ENCODE measurements at places on chromosomes 2 and 18. TPM values are rescaled to one million over a fixed set of nuclear protein-coding genes. Genes with fewer than 3 reads are reported as not detected.

- no peak for DNase-seq
Observed at GRCh38 chr2:160751021-160751420, 257.4 kb upstream of the RBMS1 start.

DNA sequence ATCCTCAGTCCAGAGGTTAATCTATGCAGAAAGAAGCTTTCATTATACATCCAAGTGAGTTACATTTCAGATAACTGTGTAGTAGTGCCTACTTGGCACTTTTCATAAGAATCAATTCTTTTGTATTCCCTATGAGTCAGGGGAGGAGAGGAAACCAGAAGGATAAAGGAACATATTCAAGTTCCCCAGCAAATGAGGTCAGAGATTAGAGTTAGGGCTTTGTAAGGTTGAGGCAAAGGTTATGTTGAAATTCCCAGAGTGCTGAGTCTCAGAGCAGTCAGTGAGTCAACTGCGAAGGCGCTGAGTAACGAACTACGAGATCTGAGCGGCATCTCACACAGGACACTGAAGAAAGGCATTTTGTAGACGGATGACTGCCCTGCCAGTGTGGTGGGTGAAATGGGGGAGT lies 25.1 kb upstream of the ME2 start:
- DNase-seq: no peak

- DNase-seq: peak; percentile 12
Observed at GRCh38 chr2:162029287-162029901, 44.6 kb downstream of the DPP4 start.

FOXI3 gene
- 0.29 TPM for polyA plus RNA-seq

GRCh38 chr2:32721376-32721775 lies 93.5 kb downstream of the TTC27 start:
- no peak for DNase-seq

GRCh38 chr2:29864988-29865387 lies 56.4 kb downstream of the ALK start:
- no peak for DNase-seq

- no peak for DNase-seq
Observed at GRCh38 chr18:22676423-22676822, 256.7 kb upstream of the RBBP8 start.

DNA sequence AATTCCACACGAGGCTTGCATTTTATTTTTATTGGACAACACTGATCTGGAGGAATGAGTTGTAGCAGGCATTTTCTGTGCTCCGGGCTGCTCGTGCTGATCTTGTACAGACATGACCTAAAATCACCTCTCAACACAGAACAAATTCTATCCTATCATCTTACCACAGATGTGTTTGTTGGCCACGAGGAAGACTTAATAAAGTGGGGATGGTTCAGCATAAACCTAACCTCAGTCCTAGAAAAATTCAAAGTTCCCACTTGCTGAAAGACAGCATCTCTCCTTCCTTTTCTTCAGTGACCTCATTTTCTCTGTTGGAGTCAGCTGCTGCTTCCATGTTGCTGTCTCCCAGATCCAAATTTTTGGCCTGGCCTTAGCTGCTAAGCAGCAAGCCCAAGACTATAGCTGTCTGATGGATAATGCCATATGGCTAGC lies 45.3 kb downstream of the RBKS start:
- DNase-seq: no peak

DNA sequence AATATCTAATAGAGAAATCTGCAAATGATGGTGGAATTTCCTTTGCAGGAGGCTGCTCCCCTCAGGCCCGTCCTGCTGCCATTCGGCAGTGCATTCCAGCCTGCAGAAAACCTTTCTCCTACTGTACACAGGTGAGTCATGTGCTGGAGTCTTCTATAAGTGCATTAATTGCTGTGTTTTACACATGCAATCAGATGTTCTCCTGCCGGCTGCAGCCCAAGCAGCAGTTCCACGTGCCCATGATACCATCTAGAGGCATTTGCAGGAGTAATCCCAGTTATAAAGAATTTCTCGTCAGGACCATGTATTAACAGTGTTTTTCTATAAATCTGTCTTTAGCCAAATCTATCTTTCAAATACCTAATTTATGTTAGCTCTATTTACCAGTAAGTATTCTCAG lies 304.7 kb upstream of the HNMT start:
- DNase-seq: peak; percentile 83

GRCh38 chr18:74733598-74733997 lies 135.9 kb downstream of the ZNF407 start:
- DNase-seq: peak; percentile 20

IGFBP2 gene
- 233 TPM for polyA plus RNA-seq

All from brain (organoid and tissue), 16 donors.